ENCODE measurements at places on chromosomes 5 and 9. TPM values are rescaled to one million over a fixed set of nuclear protein-coding genes. Genes with fewer than 3 reads are reported as not detected.

The DOCK8 gene
- 136 TPM for total RNA-seq

The NUTM2G gene
- not detected for total RNA-seq

The FXN gene
- total RNA-seq, result 31.1 TPM

The C9orf153 gene
- total RNA-seq, result 0.27 TPM

The LCN1 gene
- total RNA-seq, result not detected

The IL4 gene
- total RNA-seq, result 6.8 TPM

DNA sequence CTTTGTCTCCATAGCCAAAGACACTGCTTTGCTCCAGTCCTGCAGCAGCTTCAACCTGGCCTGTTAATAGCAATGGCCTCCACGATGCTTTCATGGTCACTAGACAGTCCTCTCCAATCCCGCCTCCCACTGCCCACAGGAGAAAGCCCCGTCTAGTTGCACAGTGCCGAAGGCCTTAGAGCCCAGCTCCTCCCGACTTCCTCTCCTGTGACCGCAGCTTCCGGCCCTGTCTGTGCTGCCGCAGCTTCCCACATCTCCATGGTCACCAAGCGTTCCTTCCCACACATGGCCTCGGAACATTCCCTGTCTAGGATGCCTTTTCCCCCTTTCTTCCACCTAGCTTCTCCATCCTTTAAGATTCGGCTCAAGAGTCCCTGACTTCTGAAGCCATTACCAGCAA is 23.4 kb downstream of the PCA3 start:
- H3K4me3 ChIP-seq, result no peak overlapping the region
- DNase-seq, result no peak
- H3K27ac ChIP-seq, result no peak overlapping the region
- no peaks in the 10 kb centered on the region for H3K27me3 ChIP-seq
- H3K4me1 ChIP-seq, result no peaks in the 10 kb centered on the region

DNA sequence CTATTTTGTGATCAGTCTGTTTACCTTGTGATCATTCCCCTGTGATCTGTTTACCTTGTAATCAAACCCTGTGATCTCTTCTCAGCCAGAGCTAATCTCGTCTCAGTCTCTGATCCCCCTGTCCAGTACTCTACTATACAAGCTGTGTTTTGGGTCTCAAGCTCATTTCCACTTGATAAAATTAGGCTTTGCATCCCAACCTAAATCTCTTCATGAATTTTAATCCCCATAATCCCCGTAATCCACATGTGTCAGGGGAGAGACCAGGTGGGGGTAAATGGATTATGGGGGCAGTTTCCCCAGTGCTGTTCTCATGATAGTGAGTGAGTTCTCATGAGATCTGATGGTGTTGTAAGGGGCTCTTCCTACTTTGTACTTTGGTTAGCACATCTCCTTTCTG is 157.2 kb downstream of the PRR16 start:
- no peak overlapping the region for H3K4me3 ChIP-seq
- H3K4me1 ChIP-seq, result no peaks in the 10 kb centered on the region
- no peaks in the 10 kb centered on the region for H3K27me3 ChIP-seq
- no peaks in the 10 kb centered on the region for H3K36me3 ChIP-seq

DNA sequence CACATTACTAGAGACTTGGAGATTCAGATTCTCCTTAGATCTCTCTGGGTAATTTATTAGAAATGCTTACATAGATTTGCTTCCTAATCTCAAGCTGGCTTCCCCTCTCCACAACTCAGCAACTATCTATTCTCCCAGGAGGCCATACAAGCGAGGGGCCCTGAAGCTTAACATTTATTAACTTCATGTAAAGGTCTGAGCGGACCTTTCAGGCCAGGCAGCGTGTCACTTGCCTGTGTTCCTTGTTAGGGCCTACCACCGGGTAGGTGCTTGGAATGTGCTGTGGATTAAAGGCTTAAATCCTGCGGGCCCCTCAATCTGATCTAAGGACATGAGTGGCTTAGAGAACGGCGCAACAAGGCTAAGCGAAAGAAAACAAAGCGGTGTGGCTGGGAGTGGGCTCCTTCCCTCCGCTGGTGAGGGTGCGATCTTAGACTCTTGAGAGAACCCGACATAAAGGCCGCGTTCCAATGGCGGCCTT is 712 bp upstream of the HSPA4 start:
- DNase-seq, result no peak
- no peaks in the 10 kb centered on the region for H3K27me3 ChIP-seq
- H3K4me1 ChIP-seq, result peaks cover 22% of the 10 kb centered on the region
- H3K27ac ChIP-seq, result peak overlapping the region; percentile 98

- H3K4me1 ChIP-seq, result no peaks in the 10 kb centered on the region
- no peaks in the 10 kb centered on the region for H3K36me3 ChIP-seq
- no peak for DNase-seq
- no peaks in the 10 kb centered on the region for H3K27me3 ChIP-seq
Observed at GRCh38 chr9:18981476-18982261, 51.3 kb downstream of the SAXO1 start.

GRCh38 chr5:138542956-138543729 is at the start of gene ETF1:
ETF1 (minus strand) TSS chr5:138543236; CDS start chr5:138542918, 318 bp downstream.
- H3K27ac ChIP-seq, result peak within 1 kb of the TSS; percentile 99
- no peaks in the 10 kb centered on the region for H3K36me3 ChIP-seq
- peak within 1 kb of the TSS; percentile 89 for H3K4me3 ChIP-seq
- peak; percentile 100 for DNase-seq
- peaks cover 75% of the 10 kb centered on the region for H3K4me1 ChIP-seq

DNA sequence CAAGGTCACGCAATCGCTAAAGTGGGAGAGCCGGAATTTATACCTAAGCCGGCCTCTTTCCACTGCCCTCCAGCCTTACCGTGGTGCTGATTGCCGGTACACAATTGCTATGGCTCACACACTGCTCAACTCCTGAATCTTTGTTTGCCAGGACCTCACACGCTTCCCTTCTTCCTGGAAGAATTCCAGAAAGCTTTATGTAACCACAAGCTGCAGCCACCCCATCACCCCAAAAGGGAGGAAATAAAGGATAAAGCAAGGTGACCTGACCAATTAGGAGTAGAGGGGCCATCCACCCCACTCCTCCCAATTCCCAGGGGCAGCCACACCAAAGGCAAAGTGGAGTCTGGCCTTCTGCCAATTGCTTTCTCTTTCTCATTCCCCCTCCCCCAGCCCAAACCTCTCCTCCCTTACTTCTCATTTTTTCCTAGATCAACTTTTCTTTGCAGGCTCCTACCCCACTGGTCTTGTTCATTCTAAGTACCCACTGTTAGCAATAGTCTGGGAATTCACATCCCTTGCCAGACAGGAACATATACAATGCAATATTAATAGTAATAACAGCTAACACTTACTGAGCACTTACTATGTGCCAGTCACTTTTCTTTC is 18.0 kb upstream of the CDC23 start:
- H3K36me3 ChIP-seq, result no peaks in the 10 kb centered on the region
- no peaks in the 10 kb centered on the region for H3K27me3 ChIP-seq
- no peak overlapping the region for H3K4me3 ChIP-seq
- H3K27ac ChIP-seq, result no peak overlapping the region
- DNase-seq, result no peak

DNA sequence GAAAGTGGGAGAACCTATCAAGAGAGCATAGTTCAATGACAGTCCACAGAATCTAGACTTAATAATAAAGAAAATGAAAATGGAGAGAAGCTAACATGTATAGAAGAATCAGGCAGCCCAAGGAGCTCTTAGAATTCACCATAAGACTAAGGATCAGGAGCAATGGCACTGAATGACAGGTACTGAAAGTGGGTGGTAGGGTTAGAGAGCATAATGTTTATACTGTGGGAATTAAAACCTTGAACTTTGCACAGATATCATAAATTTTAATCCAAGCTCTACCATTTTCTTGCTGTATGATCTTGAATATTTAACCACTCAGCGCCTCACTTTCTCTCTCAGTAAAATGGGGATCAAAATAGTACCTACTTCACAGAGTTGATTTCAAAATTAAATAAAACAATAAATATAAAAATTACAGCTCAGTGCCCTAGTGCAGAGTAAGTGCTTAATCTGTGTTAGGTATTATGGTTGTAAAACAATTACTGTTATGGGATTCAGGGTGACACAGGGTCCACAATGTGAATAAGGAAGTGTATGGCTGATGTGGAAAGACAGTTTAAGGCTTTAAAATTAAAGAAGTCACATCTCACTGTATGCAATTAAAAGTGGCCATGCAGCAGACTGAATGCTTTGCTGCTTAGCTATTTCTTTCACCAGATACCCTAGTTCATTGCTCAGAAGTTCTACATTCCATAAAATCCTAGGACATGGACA is 319.8 kb downstream of the HINT1 start:
- no peak for DNase-seq
- H3K27ac ChIP-seq, result no peak overlapping the region
- H3K4me3 ChIP-seq, result no peak overlapping the region
- H3K36me3 ChIP-seq, result no peaks in the 10 kb centered on the region
- no peaks in the 10 kb centered on the region for H3K4me1 ChIP-seq
- no peaks in the 10 kb centered on the region for H3K27me3 ChIP-seq

All from CD8-positive, alpha-beta memory T cell (primary cell).